Stimulated activated CD4-positive, alpha-beta T cell treated with anti-CD3 and anti-CD28 coated beads, Interleukin-1b, Interleukin-23, amount 100 ng/mL, for 4 hours (primary cell): ENCODE measurements at places on chromosomes 11 and 22.

GRCh38 chr11:125959511-125959910 lies 13.7 kb downstream of the VSIG10L2 start:
- DNase-seq, result no peak

DNA sequence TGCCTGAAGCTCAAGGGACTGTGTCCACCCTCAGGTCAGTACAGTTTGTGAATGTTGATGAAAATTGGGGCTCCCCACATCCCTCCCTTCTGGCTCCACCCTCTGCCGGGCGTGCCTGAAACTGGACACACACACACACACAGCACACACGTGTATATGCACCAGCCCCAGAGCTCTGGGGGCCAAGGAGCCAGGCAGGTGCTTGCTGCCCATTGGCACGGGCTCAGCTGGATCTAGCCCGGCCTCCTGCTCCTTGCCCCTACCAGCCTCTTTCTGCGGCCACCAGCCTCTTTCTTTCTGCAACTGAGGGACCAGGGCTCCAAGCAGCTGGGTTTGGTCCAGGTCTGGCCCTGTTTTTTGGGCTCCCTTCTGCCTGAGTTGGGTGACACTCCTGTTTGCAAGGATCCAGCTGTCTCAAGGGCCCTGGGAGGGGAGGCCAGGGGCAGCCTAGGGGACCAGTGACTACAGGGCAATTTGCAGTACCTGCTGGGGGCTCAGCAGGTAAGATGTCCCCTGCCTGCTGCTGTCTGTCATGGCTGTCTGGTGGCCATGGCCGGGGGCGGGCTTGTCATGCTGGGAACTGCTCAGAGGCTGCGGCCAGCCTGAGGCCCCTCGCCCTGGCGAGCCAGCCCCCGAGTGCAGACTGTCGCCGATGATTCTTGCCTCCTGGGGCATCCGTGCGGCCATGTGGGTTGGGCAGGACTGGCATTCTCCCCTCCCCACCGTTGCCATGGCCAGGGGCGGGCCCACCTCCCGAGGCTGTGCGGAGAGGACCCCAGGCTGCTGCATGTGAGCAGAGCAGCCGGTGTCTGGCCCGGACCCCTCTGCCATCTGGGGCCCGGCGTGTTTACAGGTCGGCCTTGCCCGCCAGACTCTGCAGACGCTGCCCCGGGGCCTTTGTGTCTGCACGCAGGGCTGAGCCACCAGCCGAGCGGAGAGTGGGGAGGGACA lies 51.5 kb upstream of the PPARA start:
- no peak for DNase-seq

- no peak for DNase-seq
Observed at GRCh38 chr22:30016596-30016995, 63.7 kb upstream of the HORMAD2 start.

DNA sequence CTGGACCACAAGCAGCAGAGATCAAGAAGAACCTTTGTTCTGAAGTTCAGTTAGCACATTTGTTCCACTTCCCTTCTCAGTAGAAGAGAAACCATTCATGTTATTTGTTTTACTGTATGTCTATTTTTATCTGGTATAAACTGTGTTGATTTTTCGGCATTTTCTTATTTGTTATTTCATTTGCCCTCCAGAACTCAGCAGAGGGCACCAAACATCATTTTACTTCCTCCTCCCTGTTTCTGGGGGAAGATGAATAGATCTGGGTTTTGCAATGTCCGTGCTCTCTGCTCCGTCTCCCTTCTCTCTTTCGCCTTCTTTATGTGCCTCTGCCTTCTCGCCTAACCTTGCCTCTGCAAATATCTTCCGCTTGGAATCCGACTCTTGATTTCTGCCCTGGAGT lies 366.9 kb downstream of the NTM start:
- DNase-seq, result no peak

- DNase-seq, result no peak
Observed at GRCh38 chr11:106241601-106242257, 164.3 kb downstream of the AASDHPPT start.

- no peak for DNase-seq
Observed at GRCh38 chr11:60125956-60126585, 37.6 kb downstream of the MS4A2 start.

GRCh38 chr11:118171269-118172062 lies 5.0 kb downstream of the SCN2B start:
- DNase-seq, result peak; percentile 63

DNA sequence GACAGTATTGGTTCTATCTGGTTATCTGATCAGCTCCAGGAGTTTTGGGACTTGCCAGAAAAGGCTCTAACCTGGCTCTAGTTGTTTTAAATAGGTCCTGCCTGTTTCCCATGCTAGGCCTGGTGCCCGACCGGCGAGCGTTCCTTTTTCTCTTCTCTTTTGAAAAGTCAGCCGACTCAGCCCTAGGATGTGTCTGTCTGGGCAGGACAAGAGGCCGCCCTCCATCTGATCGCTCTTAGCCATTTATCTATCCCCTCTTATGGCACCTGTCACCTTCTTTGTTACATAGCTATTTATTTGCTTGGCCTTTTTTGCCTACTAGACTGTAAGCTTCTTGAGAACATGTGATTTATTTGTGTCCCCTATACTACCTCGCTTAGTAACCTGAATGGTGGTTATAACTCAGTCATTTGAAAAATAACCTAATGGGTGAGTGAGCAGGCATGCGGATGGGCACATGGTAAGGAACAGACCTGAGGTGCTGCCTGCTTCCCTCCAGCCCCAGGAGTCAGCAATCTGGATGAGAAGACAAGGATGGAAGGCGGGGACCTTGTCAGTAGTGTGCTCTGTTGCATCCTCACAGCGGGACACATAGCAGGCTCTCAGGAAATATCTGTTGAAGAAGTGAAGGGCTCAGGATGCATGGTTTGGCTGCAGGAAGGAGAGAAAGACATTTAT lies 108.4 kb downstream of the ZBTB16 start:
- no peak for DNase-seq

DNA sequence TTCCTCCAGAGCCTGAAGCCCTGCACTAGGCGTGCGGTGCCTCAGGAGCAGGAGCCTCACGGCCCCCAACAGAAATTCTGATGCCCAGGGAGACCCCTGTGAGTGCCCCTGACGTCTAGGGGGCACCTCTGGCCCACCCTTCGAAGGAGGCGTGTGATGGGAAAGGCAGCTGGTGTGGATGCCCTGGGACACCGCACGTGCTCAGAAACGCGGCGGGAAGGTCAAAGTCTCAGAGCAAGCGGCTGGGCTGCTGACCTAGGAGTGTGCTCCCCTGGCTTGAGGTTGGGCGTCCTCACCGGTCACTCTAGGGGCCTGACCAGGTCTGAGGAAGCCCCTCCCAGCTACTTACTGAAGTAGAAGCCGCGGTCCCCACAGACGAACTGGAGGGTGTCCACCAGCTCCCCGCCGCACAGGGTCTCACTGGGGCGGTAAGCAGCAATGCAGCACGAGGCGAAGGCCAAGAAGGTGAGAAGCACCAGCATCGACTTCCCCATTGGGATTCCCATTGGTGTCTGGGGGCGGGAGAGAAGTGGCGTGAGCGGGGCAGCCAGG lies 4.1 kb downstream of the IGF2 start:
- DNase-seq, result no peak

DNA sequence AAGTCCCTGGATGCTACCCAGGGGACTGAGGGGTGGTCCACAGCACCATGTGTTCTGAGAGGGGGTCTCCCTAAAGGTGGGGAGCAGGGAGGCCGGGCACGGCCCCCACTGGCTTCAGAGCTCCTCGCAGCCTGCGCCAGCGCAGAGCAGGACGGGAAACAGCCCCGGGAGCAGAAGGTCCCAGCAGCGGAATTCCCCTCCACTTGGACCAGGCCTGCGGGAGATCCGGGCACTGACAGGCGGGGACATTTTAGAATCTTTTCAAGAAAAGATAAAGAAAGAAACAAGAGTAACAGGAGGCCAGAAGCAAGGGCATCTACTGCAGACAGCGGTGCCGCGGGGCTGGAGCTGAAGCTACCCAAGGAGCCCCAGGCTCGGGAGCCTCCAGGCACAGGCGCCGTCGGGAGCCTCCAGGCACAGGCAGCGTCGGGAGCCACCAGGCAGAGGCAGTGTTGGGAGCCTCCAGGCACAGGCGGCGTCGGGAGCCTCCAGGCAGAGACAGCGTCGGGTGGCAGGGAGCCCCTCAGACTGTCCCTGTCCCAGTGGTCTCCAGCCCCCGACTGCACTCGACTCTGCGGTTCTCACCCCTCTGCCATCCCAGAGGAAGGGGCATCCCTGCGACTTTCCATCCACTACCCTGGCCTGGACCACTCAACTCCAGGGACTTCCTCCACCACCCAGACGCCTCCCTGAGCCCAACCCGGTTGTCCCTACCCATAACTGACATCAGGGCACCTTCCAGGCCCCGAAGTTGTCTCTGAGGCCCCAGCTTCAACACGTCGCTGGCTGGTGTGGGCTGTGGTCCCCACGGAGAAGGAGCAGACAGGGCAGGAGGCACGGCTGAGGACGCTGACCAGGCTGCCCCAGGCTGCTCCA lies 211.1 kb downstream of the BRD1 start:
- no peak for DNase-seq

GRCh38 chr22:20033045-20033706 lies 12.3 kb downstream of the TANGO2 start:
- no peak for DNase-seq

DNA sequence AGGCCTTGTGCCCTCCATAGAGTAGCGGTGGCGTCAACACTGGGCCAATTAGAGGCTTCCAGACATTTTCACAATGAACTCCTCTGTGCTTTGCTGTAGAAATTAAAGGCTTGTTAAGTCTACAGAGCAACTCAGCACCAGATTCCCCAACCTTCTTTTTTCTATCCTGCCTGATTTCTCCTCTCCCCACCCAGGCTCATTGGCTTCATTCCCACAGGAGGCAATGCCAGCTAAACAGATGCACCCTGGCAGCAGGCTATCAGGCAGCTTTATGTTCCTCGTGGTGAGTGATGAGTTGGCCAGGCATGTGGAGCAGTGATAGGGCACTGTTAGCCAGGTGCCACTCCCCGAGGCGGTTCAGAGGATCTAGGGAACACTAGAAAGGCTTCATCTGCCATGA lies 4.8 kb downstream of the DIXDC1 start:
- no peak for DNase-seq

GRCh38 chr11:33694346-33695050 lies 6.1 kb downstream of the C11orf91 start:
- no peak for DNase-seq

GRCh38 chr11:128324531-128325141 lies 262.7 kb downstream of the ETS1 start:
- peak; percentile 45 for DNase-seq

- DNase-seq, result no peak
Observed at GRCh38 chr11:57414612-57415212, 12.2 kb downstream of the SLC43A3 start.

- DNase-seq, result no peak
Observed at GRCh38 chr11:69431893-69432738, 49.3 kb upstream of the LINC01488 start.
